Activated CD4-positive, alpha-beta memory T cell treated with anti-CD3 and anti-CD28 coated beads, Interleukin-2, amount 10 ng/mL, durations not matched to agents 7 days and 5 days (primary cell): ENCODE measurements at places on chromosomes 13 and 19.

DNA sequence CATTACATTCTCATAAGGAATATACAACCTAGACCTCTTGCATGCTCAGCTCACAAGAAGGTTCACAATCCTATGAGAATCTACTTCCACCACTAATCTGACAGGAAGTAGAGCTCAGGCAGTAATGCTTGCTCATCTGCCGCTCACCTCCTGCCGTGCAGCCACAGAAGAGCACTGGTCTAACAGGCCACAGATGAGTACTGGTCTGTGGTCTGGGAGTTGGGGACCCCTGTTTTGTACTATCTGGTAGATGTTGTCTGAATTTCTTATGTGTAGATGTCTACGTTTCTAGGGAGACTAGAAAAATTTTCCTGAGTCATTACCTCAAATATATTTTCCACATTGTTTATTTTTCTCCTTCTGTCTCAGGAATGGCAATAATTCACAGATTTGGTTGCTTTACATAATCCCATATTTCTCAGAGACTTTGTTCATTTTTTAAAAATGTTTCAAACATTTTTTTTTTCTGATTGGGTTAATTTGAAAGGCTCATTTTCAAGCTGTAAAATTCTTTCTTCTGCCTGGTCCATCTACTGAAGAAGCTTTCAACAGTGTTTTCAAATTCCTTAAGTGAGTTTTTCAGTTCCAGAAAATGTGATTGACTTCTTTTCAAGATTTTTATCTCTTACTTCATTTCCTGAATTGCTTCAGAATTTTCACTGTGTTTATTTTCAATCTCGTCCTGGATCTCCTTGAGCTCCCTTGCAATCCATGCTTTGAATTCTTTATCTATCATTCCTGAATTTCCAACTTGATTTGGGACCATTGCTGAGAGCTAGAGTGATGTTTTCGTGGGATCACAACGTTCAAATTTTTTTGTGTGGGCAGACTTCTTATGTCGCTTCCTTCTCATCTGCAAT is 1322.2 kb downstream of the PCDH9 start:
- DNase-seq, result no peak

GRCh38 chr13:114101358-114102130 is 30.9 kb downstream of the RASA3 start:
- DNase-seq, result no peak

GRCh38 chr13:112693831-112694497 is 4.1 kb downstream of the ATP11A start:
- DNase-seq, result no peak

DNA sequence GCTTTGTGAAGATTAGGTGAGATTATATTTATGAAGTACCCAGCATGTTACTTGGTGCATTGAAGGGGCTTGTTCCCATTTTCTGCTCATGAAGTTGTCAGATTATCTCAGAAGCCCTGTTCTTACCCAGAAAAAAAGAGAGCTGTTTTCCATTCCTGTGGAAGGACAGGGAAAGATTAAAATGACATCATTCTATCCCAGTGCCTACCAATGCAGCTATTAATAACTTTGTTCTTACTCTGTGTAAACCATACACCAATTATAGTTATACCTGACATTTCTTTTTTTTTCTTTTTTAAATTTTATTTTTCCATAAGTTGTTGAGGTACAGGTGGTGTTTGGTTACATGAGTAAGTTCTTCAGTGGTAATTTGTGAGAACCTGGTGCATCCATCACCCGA is 18.6 kb downstream of the ZNF507 start:
- DNase-seq, result no peak

DNA sequence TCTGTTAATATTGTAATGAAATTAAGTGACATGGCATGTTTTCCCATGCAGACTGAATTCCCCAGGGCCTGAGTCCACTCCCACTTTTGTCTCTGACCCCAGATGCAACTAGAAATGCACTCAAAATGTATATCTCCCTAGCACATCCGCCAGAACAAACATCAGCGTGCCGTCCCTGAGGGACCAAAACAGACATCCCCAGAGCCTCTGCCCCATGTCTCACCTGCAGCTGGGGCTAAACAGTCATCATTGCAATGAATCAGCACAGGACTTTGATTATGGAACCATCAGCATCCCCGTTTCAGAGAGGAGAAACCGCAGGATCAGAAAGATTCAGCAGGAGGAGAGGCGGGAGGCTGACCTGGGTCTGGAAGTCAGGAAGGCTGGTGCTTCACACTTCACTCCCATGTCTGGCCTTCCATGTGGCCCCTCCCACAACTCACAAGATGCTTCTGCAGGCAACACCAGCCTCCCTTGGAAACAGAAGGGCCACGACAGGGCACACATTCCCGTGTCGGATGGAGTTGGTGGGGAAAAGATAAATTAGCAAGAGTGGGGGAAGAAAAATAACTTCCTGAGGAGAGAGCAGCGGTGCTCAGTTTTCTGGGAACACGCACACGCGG is 130.6 kb upstream of the VSTM2B start:
- DNase-seq, result no peak

GRCh38 chr13:44045180-44045562 is 165.5 kb downstream of the LACC1 start:
- no peak for DNase-seq

DNA sequence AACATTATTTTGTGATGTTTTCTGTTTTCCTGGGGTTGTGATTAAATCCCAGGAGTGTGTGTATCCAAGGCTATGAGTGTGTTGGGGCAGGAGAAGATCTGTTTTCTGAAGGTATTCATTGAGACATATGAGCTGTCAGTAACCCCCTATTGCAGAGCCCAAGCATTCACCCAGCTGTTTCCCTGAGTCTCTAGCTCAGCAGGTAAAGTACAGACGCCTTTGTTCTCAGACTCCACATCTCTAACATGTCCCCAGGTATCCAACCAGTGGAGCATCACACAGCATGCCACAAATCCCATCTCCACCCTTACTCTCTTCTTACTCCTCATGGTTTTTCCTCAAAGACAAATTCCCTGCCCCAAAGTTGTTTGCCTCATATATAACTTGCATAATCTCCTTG is 213.6 kb downstream of the PCDH20 start:
- no peak for DNase-seq

DNA sequence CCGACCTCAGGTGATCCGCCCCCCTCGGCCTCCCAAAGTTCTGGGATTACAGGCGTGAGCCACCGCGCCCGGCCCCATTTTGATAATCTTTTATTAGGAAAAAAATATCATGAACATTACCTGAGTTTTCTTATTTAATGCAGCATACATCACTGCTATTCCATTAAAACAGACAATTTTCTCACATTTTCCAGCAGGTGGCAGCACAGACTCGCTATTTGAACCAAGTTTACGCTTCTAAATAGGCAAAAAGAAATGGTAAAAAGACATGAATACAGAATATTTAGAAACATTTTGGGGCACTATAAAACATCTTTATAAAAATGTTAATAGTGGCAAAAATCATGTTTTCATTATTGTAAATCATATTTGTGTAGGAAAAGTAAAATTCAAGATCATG is 903.1 kb downstream of the SLITRK6 start:
- peak; percentile 34 for DNase-seq
